ENCODE measurements at places on chromosomes 11 and 22.

GRCh38 chr11:76686261-76687079 lies 15.9 kb upstream of the LRRC32 start:
- no peak for DNase-seq

DNA sequence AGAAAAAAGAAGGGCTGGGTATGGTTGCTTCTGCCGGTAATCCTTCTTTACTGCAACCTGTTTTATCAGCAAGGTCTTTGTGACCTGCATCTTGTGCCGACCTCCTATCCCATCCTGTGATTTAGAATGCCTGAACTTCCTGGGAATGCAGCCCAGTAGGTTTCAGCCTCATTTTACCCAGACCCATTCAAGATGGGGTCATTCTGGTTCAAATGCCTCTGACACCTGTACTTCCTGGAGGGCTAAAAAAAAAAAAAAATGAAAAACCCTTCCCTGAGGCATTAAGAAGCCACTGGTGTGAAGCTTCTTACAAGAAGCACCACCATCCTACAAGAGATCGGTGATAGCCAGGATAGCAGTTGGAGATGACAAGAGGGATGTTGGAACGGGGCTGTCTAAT lies 54.6 kb upstream of the TREH start:
- no peak for DNase-seq

DNA sequence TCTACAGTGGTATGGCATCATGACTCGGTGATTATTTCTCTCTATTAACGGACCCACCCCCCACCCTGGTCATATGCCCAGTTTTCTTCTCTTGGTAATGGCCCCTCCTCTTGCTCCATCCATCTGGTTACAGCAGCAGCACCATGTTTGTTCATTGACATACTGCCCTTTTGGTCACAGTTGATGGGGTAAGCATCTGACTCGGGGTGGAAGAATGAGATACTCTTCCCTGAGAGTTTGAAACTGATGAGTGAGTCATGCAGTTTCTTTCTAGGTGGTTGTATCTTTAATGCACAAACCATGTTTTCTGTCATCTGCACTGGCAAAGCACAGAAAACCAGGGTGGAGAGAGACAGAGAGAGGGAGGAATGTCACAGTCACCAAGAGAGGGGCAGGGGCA lies 126.0 kb downstream of the SYN3 start:
- DNase-seq, result no peak

GRCh38 chr11:65524741-65525545 lies at the start of gene SCYL1:
Gene SCYL1, plus strand, starts transcription at chr11:65525083. Its CDS starts 71 bp downstream, at chr11:65525154.
- no peak for DNase-seq

- DNase-seq, result no peak
These were observed 44.2 kb downstream of the SNX19 start for GRCh38 chr11:130872102-130872501.

DNA sequence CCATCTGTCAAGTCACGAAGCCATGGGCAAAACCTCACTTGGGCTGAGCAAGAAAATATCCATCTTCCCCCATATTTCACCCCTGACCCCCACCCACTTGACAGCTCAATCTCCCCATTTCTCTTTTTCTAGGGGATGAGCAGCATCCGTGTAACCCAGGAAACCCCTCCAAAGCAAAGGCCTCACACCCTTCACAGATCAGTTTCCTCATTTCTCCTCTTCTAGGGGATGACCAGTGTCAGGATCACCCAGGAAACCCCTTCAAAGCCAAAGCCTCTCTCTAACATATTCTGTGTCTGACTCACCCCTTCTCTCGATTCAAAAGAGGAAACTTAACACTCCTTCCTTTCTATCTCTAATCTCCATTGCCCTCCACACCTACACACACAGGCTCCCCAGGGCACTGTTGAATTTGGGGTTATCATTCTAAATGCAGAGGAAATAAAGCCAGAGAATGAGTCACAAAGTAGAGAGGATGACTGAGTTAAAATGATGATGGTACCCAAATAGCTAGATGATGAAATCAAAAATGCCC lies 439.7 kb downstream of the BUD13 start:
- DNase-seq, result no peak

DNA sequence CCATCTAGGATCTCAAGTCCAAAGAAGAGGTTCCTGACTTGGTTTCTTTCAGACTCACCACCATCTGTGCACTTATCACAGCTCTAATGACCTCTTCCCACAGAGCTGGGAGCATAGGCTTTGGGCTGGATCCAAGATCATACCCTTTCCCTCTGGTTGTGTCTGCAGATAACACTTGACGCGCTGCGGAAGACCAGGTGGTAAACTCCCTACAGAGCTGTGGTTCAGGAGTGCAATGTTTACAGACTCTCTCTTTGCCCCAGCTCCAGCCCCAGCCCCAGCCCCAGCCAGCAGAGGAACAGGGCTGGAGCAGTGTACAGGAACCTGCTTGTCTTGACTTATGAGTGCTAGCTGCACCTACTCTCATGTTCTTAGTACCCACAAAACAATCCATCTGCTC lies 274.4 kb upstream of the SYN3 start:
- DNase-seq, result no peak

GRCh38 chr11:103681855-103682254 lies 354.6 kb upstream of the DDI1 start:
- DNase-seq, result no peak

DNA sequence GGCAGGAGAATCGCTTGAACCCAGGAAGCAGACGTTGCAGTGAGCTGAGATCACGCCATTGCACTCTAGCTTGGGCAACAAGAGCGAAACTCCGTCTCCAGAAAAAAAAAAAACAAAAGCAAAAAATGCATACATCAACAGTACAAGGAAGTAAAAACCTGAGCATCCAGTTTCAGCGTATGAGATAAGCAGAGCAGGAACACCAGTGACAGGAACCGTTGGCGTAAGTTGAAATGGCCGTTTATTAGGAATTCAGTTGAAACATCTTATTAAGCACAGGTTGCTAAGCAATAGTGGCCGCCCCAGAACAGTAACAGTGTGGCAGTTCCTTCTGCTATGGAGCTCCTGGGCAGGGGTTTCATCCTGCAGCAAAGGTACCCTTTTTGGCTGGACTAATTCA lies 4.0 kb upstream of the L3MBTL2 start:
- DNase-seq, result no peak

- DNase-seq, result no peak
These were observed 89.1 kb upstream of the MTNR1B start for GRCh38 chr11:92880381-92880780.

DNA sequence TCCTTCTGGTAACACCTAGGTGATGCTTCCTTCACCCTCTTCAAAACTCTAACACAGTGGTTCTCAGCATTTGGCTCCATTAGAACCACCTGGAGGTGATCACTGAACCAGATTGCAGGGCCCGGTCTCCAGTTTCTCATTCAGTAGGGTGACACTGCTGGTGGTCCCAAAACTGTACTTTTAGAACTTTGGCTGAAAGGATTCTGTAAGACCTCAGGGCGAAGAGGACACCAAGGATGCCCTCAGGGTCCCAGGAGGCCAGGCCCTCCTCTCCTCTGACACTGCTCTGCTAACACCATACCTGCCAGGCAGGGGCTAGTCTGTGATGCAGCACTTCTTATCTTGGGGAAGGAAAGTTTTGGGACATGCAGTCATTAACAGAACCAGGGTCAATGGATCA lies 9.0 kb downstream of the VSTM5 start:
- DNase-seq, result no peak

DNA sequence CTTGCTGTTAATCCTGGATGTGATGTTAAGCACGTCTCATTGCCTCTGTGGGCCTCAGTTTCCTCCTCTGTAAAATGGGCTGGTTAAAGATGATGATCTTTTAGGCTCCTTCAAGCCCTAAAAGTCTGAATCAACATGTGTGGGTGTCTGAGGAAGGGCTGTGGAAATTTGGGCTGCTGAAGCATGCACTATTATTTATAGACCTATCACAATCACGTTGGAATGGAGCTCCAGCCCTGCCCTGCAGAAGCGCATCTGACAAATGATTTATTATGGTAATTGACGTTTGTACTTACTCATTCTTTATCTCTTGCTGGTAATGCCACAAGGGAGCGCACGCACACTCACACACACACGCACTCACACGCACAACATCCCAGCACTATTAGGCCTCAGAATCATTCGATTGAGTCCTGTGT lies 20.4 kb downstream of the P2RX3 start:
- DNase-seq, result no peak

GRCh38 chr11:8933931-8934330 lies 1.2 kb upstream of the C11orf16 start:
- DNase-seq, result no peak

DNA sequence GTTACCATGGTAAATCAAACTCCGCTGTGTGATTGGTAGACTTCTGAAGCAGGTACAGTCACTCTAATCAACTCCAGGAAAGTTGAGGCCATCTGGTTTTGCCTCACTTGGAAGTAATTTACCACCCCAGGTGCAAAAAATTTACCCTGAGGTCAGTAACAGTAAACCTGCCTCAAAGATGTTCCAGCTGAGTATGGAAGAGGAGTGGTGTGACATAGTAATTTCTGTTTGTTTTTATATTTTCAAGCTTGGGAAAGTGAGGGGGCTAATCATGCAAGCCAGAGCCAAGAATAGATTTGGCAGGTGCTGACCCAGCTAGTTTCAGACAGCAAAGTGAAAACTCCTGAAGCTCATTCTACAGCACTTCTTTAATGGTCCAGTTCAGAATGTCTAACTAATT lies 691.6 kb downstream of the NTM start:
- no peak for DNase-seq

- no peak for DNase-seq
These were observed 252.0 kb downstream of the CTTN start for GRCh38 chr11:70650075-70650909.

GRCh38 chr11:57622263-57622662 lies 24.8 kb downstream of the SERPING1 start:
- DNase-seq, result no peak

DNA sequence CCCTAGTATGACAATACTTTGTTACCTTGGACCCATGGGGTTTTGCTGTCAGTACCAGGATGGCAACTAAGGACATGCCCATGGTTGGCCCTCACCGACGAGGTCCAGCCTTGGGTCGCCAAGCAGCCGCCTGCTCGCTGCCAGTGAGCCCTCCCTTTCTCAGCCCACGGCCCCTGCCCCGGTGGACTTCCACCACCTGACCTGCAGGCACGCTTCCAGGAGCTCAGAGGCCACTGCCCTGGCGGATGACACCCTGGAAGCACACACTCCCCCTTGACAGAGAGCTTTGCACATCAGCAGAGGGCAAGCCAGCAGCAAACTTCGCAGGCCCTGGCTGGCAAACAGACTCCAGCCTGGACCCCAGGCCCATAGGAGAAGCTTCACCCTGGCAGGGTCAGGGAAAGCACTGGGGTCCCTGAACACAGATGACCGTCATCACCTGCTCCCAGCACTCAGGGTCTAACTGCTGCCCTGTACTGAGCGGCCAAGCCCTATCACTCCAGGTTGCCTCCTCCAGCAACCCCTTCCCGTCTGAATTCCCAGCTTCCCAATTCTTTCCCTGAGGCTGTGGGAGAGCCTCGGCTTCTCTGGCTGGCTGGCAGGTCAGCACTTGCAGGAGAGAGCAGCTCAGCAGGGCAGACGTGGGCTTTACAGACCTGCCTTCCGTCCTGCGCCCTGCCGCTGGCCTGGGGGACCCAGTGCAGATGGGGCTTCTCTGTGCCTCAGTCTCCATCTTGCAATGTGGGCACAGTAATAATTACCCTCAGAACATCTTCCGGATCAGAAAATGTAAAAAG lies 2.7 kb upstream of the PPARA start:
- no peak for DNase-seq

GRCh38 chr22:47836957-47837356 lies 1074.5 kb downstream of the TBC1D22A start:
- DNase-seq, result no peak

DNA sequence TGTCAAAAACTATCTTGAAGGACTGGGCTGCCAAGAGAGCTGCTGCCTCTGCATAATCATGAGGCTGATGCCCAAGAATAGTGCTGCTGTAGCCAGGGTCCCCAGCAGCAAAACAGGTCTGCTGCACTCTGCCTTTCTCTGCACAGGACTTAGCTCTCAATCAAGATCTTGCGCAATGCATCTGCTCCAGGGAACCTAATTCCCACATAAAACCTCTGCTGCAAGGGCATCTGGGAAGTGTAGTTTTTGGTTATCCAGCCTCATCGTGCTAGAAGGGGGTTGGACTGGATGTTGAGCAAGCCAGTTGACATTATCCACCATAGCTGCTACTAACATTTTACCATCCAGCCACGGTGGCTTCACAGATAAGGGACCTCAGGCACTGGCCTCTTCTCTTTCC lies 192.7 kb downstream of the C11orf91 start:
- no peak for DNase-seq

GRCh38 chr11:60065801-60066200 lies 9.3 kb downstream of the MS4A3 start:
- DNase-seq, result no peak

DNA sequence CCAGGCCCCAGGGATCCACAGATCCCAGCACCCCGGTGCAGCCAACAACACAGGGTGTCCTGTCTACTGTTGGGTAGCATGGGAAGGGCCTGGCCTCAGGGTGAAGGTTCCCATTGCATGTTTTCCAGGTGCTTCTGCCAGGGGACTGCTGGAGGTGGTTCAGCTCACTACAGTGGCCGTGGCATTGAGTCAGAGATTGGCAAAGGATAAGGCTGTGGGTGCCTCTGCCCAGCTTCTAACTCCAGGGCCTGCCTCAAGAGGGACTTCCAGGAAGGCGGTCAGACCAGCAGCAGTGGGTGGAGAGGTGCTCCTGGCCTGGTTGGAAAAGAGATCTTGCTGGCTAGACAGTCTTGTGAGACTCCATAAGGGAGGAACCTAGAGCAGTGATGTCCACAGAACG lies 20.9 kb downstream of the CSNK1E start:
- no peak for DNase-seq

- no peak for DNase-seq
These were observed 8.4 kb downstream of the LINC01488 start for GRCh38 chr11:69489746-69490365.

GRCh38 chr11:30585125-30585891 lies 845 bp downstream of the MPPED2 start:
- DNase-seq, result no peak

DNA sequence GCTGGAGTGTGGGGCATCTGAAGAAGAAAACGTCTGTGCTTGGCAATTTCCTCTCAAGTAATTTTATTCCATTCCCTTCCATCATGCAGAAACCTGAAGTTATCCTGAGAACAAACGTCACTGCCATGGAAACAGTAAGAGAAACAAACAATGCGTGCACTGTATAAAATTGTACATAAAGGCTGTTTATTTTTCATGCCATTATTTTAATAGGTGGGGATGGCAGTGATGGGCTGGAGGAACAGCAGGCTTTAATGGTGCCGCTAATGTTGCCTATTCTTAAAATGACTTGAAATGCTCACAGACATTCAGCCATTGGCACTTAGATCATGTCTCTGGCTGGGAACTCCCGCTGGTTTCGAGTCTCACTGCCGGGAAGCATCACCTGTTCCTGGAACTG lies 7.5 kb upstream of the SEZ6L start:
- no peak for DNase-seq

Measured in cortex of kidney (tissue), 1 donor.